Midbrain (tissue), 1 donor: ENCODE measurements at places on chromosomes 6 and 20.

DNA sequence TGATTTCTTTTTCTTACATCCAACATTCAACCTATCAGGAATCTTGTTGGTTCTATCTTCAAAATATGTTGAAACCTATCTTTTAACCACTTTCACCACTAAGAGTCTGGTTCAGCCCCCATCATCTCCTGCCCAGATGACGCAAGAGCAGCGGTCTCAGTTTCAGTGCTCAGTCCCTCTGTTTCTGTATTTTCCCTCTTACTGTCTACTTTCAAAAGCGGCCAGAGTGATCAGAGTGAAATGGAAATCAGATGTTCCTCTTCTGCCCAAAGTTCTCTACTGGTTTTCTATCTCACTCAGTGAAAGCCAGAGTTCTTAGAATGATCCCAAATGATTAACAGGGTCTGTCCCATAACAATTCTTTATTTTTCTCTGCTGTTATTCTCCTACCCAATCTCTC is 147.9 kb upstream of the PDE7B start:
- no peak for DNase-seq

GRCh38 chr6:91196729-91197128 is 609.9 kb upstream of the MAP3K7 start:
- no peak for DNase-seq

DNA sequence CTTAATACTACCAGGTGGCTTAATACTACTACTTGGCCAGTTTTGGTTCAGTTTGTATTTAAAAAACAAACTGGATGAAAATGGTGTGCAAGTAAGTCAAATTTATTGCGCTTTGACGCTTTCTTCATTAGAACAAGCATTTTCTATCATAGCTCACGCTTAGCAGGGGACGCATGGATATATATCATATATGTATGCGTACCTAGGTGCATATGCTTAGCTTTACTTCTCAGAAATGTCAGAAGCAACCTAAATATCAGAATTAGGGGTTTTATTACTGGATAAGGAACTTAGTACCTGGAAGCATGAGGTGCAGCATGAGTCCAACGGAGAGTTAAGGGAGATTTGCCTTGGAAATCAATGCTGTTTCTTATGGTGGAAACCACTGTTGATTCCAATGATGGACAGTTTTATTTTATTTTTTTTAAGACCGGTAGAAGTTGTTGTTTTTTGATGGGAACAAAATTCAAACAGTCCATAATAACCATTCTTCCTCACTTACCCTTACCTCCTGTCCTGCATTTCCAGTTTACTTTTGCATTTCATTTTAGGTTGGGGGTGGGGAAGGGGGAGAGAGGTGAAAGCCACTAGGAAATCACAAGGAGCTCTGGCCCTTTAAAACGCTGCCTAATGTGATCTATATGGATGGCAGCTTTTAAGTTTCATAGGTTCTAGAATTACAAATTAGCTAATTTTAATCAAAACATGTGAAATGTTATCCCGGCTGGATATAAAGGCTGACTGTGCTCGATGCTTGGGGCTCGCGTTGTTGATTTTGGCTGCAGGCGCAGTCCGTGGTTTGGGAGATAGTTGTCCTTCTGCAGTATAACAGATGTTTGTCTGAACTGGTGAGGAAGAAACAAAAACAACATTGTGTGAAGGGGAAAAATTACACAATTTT is 2.1 kb downstream of the SOBP start:
- peak; percentile 67 for DNase-seq

DNA sequence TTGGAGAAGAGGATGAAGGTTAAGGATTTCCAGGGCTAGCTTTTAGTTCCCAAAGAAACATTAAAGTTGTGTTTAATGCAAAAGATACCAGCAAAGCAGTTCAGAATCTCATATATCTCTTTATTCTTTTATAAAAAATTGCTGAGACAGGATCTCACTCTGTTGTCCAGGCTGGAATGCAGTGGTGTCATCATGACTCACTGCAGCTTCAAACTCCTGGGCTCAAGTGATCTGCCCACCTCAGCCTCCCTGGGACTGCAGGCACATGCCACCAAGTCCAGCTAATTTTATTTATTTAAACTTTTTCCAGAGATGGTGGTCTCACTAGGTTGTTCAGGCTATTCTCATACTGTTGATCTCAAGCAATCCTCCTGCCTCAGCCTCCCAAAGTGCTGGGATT is 41.1 kb upstream of the CAP2 start:
- no peak for DNase-seq

- no peak for DNase-seq
Observed at GRCh38 chr6:104022126-104022525, 837.6 kb downstream of the HACE1 start.

GRCh38 chr6:168232062-168232461 is 87.5 kb downstream of the DACT2 start:
- DNase-seq = no peak

DNA sequence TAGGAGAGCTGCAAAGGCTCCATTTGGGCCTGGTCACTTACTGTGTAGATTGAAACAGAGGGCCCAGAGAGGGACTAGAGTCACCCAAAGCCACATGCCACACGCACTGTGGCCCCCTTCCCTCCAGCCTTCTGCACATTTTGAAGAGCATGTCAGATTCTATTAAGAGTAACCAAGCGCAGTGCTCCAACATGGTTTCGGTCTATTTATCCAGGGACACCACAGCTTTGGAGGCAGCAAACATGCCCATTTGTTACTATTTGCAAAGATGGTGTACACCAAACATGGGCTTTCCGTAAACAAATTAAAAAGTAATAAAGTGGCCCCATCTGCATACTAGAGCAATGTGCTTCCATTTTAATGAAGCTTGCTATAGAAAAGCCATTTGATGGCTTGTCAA is 43.7 kb upstream of the CCDC167 start:
- no peak for DNase-seq

GRCh38 chr20:32449057-32449889 is 91.1 kb downstream of the ASXL1 start:
- no peak for DNase-seq

- DNase-seq = no peak
Observed at GRCh38 chr6:85892346-85892745, 249.7 kb upstream of the SYNCRIP start.

GRCh38 chr6:70336996-70337742 is 34.3 kb upstream of the COL9A1 start:
- DNase-seq = no peak

DNA sequence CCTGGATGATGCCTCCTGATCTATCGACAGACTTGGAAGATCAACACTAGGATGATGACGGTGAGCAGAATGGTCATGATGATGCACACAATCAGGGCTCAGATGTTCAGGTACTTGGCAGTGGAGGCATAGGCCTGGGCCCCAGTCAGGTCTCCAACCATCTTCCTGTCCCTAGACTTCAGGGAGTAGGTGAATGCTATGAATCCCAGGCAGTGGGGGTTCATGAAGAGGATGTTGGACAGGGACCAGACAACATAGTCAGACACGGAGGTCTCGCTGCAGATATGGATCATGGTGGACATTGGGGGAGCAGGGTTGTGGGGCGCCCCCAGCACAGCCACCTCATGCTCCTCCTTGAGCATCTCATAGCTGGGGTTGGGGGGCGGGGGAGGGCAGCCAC is 27.5 kb downstream of the HLA-F start:
- DNase-seq = no peak

- no peak for DNase-seq
Observed at GRCh38 chr6:73203098-73203497, 22.2 kb downstream of the KHDC1L start.

GRCh38 chr6:314377-314776 is 22.1 kb downstream of the DUSP22 start:
- no peak for DNase-seq

GRCh38 chr6:117496383-117496990 is 14.0 kb downstream of the DCBLD1 start:
- DNase-seq = no peak

- no peak for DNase-seq
Observed at GRCh38 chr6:41451515-41452163, 94.5 kb upstream of the FOXP4 start.

DNA sequence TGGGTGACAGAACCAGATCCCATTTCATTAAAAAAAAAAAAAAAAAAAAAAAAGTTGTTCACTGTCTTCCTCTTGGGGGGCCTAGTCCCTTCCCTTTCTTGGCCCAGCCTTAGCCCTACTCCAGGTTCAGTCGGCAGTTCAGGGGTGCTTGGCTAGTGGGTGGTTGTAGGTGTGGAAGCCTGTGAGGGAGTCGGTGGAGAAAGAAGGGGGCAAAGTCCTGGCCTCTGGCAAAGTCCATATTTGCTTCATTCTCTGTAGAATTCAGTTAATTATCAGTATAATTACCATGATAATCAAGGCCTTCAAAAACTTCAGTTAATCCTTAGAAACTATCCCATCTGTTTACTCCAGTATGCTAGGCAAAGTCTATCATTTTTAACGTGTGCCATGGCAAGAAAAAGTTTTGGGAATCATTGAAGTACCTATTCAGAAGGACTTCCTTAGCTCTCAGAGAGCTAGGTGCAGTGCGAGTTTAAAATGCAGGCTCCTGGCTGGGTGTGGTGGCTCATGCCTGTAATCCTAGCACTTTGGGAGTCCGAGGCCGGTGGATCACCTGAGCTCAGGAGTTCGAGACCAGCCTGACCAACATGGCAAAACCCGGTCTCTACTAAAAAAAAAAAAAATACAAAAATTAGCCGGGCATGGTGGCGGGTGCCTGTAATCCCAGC is 205.7 kb upstream of the ARG1 start:
- no peak for DNase-seq

- no peak for DNase-seq
Observed at GRCh38 chr6:144314562-144314961, 29.4 kb downstream of the UTRN start.

DNA sequence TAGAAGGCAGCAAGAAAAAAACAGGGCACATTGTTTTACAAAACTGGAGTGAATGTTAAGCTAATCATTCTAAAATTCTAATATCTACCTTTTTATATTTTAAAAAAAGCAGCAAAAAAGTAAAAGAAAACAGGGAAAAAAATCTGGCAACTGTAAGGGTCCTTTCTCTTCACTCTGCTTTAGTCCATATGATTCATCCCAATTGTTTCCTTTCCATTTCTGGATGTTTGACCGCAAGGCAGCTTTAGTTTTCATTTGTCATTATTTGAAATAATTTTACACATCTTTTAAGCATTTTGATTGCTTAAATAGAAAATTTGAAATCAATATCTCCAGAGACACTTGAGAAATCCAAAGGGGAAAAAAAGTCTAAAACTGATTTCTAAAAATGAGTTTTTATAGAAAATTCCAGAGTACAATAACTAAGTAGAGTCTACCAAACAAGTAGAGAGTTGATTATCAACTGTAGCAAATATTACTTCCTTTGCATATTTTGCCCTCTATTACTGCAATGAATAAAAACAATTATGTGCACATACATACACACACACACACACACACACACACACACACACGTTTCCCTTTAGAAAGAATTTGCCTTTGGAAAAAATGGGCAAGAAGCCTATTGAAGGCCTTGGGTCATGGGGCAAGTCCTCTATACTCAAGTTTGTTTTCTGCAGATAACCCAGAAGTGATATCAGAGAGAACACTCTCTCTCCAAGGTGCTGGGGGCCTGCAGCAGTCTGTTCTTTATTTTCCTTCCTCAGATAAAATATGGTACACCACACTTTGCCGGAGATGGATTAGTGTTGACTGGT is 259.7 kb downstream of the HACE1 start:
- DNase-seq = no peak

DNA sequence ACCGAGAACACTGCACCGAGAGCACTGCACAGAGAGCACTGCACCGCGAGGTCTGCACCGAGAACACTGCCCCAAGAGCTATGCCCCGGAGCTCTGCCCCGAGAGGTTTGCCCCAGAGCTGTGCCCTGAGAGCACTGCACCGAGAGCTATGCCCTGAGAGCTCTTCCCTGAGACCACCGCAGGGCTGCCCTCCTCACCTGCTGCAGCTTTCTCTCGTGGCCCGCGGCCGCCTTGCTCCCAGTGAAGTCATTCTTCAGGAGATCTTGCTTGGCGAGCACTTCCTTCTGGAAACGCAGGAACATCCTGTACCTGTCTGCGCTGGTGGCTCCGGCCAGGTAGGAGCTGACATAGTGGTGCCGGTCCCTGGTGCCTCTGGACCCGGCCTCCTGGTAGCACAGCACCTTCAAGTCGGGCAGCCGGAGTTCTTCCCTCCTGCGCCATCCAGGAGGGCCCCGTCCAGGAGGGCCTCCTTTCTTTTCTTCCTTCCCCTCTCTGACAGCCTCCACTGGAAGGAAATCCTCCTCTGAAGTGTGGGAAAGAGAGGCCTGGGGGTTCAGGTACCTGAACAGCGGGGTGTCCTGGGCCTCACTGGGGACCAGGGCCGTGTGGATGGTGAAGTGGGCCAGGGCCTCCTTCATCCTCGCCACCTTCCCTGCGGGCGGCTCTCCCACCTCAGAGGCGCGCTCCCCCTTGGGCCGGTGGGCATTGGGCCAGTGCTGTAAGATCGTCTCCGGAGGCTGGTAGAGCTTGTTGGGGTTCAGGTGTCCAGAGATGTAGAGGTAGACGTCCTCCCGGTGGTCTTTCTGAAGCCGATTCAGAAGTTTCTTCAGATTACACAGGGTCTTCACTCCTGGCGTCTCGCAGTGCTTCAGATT is 7.8 kb downstream of the C6orf118 start:
- DNase-seq = no peak

GRCh38 chr6:87944541-87944954 is 103.1 kb upstream of the SPACA1 start:
- DNase-seq = peak; percentile 17

DNA sequence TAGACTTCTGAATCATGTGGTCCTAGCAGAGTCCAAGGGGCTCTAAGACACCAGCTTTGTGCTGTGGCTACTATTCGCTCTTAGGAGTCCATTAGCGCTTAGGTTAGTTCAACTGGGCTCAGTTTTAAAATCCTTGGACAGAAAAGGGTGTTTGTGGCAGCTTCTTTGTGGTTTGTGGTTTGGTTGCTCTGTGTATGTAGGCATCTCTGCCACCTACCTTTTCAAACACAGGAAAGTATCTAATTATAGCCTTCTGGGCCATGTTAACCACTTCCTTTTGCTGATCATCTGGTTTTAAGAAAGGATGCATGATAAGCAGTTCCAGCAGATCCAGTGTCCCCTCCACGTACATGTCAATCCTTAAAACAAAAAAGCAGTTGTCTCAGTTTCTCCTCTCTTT is 10.8 kb downstream of the GSTA4 start:
- no peak for DNase-seq

DNA sequence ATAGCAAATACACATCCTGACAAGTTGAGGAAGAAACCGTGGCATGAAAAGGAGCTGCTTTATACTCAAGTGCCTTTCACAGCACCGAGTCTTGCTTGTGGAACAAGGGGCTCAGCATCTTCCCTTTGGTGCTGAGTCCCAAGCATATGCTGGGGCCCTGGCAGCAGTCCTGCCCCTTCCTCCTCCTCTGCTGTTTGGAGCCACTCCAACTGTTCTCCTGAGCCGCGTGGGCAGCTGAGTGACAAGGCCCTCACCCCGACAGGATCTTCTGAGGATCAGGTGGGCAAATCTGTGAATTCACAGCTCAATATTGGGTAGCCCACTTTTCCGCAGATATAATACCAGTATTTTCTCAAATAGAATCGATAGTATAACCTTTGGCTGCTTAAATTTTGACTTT is 24.7 kb downstream of the DACT2 start:
- no peak for DNase-seq

- no peak for DNase-seq
Observed at GRCh38 chr6:146664871-146665360, 66.1 kb downstream of the ADGB start.
